Left ventricle myocardium inferior (tissue), 1 donor: ENCODE measurements at places on chromosomes 11 and 22. TPM values are rescaled to one million over a fixed set of nuclear protein-coding genes. Genes with fewer than 3 reads are reported as not detected.

DNA sequence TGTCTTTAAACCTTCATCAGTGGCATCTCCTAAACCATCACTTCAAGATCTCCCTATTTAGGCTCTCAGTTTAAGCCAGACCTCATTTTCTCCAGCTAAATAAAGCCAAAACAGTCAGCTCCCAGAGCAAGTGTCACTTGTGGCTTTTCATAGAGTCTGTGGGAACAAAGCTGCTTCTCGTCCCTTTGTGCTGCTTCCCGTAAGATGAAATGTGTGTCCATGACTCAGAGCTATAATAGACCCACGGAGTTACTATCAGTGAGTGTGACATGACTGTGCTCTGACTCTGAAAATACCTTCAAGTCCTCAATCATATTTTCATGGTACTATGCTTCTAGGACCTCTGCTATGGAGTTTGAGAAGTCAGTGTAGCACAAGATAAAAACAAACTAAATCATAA, 57.3 kb upstream of the SLN start:
- DNase-seq = no peak
- H3K27me3 ChIP-seq = peaks cover 5% of the 10 kb centered on the region
- no peaks in the 10 kb centered on the region for H3K4me1 ChIP-seq

- no peaks in the 10 kb centered on the region for H3K27me3 ChIP-seq
- no peak overlapping the region for H3K4me3 ChIP-seq
- H3K27ac ChIP-seq = no peak overlapping the region
- no peaks in the 10 kb centered on the region for H3K36me3 ChIP-seq
- H3K4me1 ChIP-seq = peaks cover 58% of the 10 kb centered on the region
Measured at GRCh38 chr11:34331736-34332135, 26.1 kb downstream of the ABTB2 start.

GRCh38 chr22:45692549-45692948, 20.9 kb downstream of the ATXN10 start:
- no peak for DNase-seq
- H3K27ac ChIP-seq = no peak overlapping the region
- peaks cover 72% of the 10 kb centered on the region for H3K36me3 ChIP-seq
- no peak overlapping the region for H3K4me3 ChIP-seq

DNA sequence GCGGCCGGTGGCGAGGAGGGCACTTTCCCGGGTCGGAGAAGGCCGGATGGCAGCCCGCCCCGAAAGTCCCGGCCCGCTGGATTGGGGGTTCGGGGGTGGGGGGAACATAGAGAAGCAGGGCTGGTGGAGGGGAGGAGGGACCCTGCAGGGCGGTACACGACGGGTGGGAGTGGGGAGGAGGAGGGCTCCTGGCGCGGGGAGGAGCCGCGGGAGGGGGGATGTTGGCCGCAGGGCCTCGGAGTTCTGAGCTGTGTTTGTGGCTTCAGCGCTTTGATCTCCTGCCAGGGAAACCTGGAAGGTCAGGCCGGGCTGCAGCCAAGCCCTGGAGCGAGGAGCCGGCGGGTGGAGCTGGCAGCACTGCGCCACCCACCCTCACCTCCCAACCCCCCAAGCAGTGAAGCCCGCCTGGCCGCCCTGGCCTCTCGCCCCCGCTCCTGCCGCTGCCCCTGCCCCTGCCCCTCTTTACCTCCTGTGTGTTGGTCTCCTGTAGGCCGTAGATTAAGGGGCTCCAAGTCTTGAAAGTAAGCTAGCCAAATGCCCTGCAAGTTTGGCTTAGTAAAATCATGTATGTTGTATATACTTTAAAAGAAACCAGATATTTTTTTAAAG, 30.9 kb downstream of the C22orf31 start:
- H3K4me1 ChIP-seq = peaks cover 30% of the 10 kb centered on the region
- peak overlapping the region; percentile 72 for H3K27ac ChIP-seq
- peak overlapping the region; percentile 65 for H3K4me3 ChIP-seq
- DNase-seq = peak; percentile 73
- H3K36me3 ChIP-seq = no peaks in the 10 kb centered on the region

GRCh38 chr11:29119707-29120618, 896.9 kb downstream of the KCNA4 start:
- DNase-seq = no peak
- no peaks in the 10 kb centered on the region for H3K27me3 ChIP-seq
- no peaks in the 10 kb centered on the region for H3K4me1 ChIP-seq
- H3K27ac ChIP-seq = no peak overlapping the region
- no peaks in the 10 kb centered on the region for H3K36me3 ChIP-seq

GRCh38 chr11:112392904-112393303, 132.2 kb upstream of the PLET1 start:
- H3K4me3 ChIP-seq = no peak overlapping the region
- DNase-seq = no peak
- H3K27ac ChIP-seq = no peak overlapping the region
- no peaks in the 10 kb centered on the region for H3K4me1 ChIP-seq
- H3K27me3 ChIP-seq = no peaks in the 10 kb centered on the region

GRCh38 chr11:107408762-107409211, 48.8 kb downstream of the CWF19L2 start:
- DNase-seq = no peak
- no peak overlapping the region for H3K4me3 ChIP-seq
- H3K4me1 ChIP-seq = no peaks in the 10 kb centered on the region

DNA sequence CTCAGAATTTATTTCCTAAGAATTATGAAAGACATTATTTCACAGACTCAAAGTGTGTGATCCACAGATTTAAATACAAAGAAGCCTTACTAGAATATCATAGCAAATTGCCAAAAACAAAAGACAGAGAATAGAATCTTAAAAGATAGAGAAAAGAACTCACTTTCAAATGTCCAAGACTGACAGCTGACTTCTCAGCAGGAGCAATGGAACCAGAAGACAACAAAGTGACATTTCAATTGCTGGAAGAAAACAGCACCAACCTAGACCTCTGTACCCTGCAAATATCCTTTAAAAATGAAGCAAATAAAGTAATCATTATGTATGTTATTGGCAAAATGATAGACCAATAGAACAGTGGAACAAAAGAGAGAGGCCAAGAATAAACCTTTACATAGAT, 109.2 kb downstream of the TTC17 start:
- H3K27me3 ChIP-seq = no peaks in the 10 kb centered on the region
- H3K4me1 ChIP-seq = no peaks in the 10 kb centered on the region
- H3K27ac ChIP-seq = no peak overlapping the region
- H3K36me3 ChIP-seq = peaks cover 57% of the 10 kb centered on the region
- no peak overlapping the region for H3K4me3 ChIP-seq

DNA sequence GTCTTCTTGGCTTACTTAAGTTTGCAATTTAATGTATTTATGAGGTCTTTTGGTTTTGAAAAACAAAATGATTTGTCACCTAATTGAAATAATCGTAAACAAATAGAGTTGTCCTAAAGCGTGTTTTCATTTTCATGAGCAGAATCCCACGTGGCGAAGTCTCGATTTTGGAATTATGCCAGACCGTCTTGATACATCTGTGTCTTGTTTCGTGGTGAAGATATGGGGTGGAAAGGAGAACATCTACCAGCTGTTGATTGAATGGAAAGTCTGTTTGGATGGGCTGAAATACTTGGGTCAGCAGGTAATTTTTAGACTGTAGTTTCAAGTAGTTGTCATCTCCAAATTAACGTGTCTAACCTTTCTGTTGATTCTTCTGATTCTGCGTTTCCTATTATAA, 64.7 kb downstream of the UVRAG start:
- H3K27me3 ChIP-seq = no peaks in the 10 kb centered on the region
- no peak for DNase-seq
- no peak overlapping the region for H3K27ac ChIP-seq
- peaks cover 10% of the 10 kb centered on the region for H3K36me3 ChIP-seq
- no peak overlapping the region for H3K4me3 ChIP-seq

DNA sequence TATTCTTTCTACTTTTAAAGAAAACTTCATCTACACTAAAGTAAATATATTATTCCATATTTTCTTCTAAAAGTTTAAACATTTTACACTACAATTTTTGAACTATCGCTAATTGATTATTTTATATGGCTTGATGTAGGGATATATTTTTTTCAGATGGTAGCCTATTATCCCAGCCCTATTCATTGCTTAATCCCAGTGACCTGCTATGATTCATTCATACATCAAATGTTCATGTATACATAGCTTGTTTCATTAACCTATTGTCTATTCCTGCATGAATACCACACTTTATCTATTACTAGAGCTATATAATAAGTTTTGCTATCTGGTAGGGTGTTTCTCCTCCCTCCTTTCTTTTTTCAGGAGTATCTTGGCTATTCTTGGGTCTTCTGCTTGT, 5.0 kb upstream of the ROBO4 start:
- DNase-seq = no peak
- H3K4me1 ChIP-seq = peaks cover 41% of the 10 kb centered on the region
- H3K36me3 ChIP-seq = no peaks in the 10 kb centered on the region

GRCh38 chr11:119412072-119412471, 10.9 kb downstream of the THY1 start:
- no peak for DNase-seq
- H3K4me3 ChIP-seq = no peak overlapping the region
- H3K27me3 ChIP-seq = peaks cover 4% of the 10 kb centered on the region

- no peak for DNase-seq
- no peaks in the 10 kb centered on the region for H3K27me3 ChIP-seq
- no peak overlapping the region for H3K27ac ChIP-seq
- H3K4me3 ChIP-seq = no peak overlapping the region
- no peaks in the 10 kb centered on the region for H3K36me3 ChIP-seq
- H3K4me1 ChIP-seq = no peaks in the 10 kb centered on the region
Measured at GRCh38 chr11:86292912-86293616, 9.0 kb upstream of the HIKESHI start.

DNA sequence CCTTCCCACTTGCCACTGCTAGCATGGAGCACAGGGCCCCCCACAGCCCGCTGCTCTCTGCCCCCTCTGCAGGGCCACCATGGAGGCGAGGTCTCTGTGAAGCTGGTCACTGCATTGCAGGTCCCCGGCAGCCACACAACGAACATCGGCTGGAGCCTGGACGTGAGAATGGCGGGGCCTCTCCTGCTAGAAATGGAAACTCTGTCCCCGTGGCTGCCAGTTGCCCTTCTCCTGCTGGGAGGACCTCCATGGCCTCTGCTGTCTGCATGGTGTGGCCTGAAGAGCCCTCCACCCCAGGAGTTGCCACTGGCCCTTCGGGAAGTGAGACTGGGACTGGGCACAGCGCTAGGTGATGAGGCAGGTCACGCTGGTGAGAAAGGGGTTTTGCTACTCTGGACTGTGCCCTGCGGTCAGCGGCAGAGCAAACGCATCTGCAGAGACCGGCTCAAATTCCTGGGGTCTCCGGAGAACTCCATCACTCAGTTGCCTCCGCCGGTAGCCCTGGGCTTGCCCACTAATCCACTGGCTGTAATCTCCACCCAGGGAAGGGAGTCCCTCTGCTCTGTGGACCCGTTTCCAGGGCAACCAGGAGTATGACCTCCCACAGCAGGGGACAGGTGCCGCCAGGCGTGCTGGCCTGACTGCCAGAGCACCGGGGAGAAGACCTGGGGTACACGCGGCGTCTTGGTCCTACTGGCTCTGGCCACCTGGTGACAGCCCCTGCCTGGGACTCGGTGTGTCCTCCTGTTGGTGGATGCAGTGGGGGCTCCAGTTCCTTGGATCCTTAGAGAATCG, 806.3 kb downstream of the BRD1 start:
- no peak overlapping the region for H3K27ac ChIP-seq
- no peak overlapping the region for H3K4me3 ChIP-seq
- H3K36me3 ChIP-seq = no peaks in the 10 kb centered on the region
- H3K27me3 ChIP-seq = peaks cover 58% of the 10 kb centered on the region
- no peak for DNase-seq

GRCh38 chr11:57203359-57203758, 21.6 kb downstream of the LRRC55 start:
- DNase-seq = peak; percentile 85
- peaks cover 84% of the 10 kb centered on the region for H3K4me1 ChIP-seq
- no peaks in the 10 kb centered on the region for H3K36me3 ChIP-seq
- H3K4me3 ChIP-seq = no peak overlapping the region

DNA sequence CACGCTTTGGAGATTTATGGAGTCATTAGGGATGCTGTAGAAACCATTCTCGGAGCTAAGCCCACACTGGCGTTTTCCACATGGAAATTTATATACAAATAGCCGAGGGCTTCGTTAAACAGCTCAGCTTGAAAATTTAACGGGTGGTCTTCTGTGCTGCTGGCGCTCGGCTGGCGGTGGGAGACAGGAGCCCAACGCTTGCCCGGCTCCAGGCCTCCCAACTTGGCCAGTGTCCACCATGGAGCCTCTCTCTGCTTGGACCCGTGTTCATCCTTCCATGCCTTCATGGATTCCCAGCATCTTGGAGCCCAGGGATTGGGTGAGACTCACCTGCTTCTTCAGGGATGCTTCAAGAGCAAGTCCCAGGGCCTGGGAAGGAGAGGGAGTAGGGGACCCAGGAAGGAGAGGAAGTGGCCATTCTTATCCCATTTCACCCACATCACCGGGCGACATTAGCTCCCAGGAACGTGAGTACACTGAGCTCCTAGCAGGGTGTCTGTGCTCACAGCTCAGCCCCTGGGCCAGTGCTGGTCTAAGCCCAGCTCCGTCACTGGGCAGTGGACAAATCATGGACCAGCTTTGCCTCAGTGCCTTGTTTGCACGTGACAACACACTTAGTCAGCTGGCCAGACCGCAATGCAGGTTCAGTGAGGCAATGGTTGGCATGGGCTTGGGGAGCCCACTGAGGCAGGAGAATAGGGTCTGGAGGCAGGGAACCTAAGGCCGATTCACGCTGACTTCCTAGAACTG, 944.3 kb downstream of the BRD1 start:
- H3K4me3 ChIP-seq = no peak overlapping the region
- H3K4me1 ChIP-seq = no peaks in the 10 kb centered on the region
- peaks cover 49% of the 10 kb centered on the region for H3K27me3 ChIP-seq
- DNase-seq = peak; percentile 4

DNA sequence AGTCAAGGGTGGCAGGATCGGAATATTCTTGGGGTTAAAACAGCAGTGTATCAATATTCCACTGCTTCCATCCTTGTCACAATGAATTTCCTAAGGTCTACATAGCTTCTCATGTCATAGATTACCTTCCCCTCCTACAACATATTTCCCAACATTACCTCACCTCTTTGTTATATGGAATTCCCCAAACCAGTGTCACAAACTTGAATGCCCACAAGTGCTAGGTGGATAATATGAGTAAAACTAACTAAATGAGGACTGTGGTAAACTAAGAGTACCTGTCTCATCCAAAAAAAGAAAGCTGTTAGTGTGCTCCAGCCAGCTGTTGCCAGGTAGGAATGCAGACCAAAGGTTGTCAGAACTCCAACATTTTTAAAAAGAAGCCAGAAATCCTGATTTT, 17.0 kb upstream of the NUCB2 start:
- no peaks in the 10 kb centered on the region for H3K27me3 ChIP-seq
- H3K4me3 ChIP-seq = no peak overlapping the region

Gene NCR3LG1
- 0.80 TPM for total RNA-seq

Gene OR52I2
- total RNA-seq = not detected

Gene LGALS12
- total RNA-seq = 0.25 TPM

Gene PPARA
- 101 TPM for total RNA-seq

Gene OR2D2
- total RNA-seq = not detected

Gene DDX25
- 0.14 TPM for total RNA-seq

Gene LRRC56
- 0.25 TPM for total RNA-seq

Gene SAA4
- total RNA-seq = not detected

Gene GRAMD1B
- total RNA-seq = 31.8 TPM
